ENCODE measurements at places on chromosomes 16 and 17. TPM values are rescaled to one million over a fixed set of nuclear protein-coding genes. Genes with fewer than 3 reads are reported as not detected.

Gene DYNLRB2
- total RNA-seq, result not detected

Gene CTCF
- total RNA-seq, result 20.5 TPM

Gene PIRT
- not detected for total RNA-seq

Gene HBQ1
- 0.44 TPM for total RNA-seq

Gene EFNB3
- 0.12 TPM for total RNA-seq

Gene WFIKKN1
- 0.25 TPM for total RNA-seq

Gene C16orf46
- total RNA-seq, result 0.25 TPM

Gene ZNF423
- 0.62 TPM for total RNA-seq

Gene GINS2
- total RNA-seq, result 21.0 TPM

Gene TPSB2
- total RNA-seq, result not detected

Gene JPT2
- total RNA-seq, result 49.4 TPM

Gene CCL4
- total RNA-seq, result not detected

Gene KRTAP2-4
- total RNA-seq, result not detected

Gene PLXDC1
- not detected for total RNA-seq

Gene CUEDC1
- total RNA-seq, result 6.1 TPM

Data from uterine smooth muscle cell (primary cell).